ENCODE measurements at places on chromosomes 2 and 18.

DNA sequence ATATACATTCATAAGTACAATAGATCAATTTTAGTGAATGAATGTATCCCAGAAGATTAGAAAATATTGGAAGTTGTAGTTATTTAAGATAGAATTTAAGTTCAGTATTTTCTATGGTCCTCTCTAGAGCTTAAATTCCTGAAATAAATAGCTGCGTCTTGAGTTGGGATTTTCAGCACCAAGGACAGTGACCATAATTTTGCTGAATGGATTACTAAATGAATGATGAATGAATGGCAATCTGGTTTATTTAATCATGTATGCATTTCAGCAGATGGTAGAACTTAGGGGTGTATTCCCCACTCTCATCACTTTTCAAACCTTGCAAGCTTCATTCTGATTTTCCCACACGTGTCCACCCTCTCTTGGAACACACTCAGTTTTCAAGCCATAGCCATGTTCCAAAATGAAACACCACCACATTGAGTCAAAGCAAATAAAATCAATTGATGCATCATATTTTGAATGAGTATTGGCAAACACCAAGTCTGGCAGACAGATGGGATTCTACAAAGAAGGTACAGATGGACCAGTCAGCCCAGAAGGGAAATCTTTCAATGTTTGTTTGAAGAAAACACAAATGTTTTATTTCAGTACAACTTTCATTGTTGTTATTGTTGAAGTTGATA is 362.2 kb upstream of the NXPH2 start:
- DNase-seq: no peak

DNA sequence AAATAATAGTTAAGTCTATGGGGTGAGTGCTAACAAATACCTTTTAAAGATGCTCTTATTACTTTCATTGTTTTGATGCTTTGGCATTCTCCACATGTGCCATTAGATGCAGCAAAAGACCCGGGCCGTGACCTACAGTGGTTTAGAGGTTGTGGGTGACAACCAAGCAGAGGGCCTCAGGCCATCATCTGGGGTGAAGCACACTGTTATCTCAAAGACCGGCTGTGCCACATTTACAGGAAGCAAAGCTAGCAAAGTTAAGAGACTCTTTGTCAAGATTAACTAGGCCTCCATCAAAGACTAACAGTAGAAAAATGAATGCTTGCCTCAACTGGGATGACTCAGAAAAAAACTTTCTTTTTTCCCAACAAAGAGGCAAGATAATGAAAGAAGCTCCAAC is 695.3 kb downstream of the SATB2 start:
- DNase-seq: no peak

GRCh38 chr2:240499309-240500301 is 58.2 kb downstream of the ANKMY1 start:
- no peak for DNase-seq

DNA sequence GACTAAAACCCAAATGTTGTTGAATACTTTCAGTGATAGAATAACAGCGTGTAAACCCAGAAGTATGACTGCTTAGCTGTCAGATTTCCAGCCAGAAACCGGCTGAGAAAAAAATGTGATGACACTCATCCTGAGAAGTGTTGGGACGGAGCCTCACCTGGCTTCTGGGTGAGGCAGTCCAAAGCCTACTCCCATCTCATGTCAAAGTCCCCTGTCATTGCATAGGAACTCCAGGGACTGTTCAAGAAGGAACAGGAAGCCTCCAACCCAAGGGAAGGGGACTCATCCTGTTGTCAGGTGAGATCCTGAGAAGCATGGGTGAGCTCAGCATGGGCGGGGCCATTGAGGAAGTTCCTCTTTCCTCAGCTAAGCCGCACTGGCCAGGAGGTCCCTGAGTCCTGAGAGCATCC is 11.3 kb upstream of the CHRNA1 start:
- DNase-seq: no peak

DNA sequence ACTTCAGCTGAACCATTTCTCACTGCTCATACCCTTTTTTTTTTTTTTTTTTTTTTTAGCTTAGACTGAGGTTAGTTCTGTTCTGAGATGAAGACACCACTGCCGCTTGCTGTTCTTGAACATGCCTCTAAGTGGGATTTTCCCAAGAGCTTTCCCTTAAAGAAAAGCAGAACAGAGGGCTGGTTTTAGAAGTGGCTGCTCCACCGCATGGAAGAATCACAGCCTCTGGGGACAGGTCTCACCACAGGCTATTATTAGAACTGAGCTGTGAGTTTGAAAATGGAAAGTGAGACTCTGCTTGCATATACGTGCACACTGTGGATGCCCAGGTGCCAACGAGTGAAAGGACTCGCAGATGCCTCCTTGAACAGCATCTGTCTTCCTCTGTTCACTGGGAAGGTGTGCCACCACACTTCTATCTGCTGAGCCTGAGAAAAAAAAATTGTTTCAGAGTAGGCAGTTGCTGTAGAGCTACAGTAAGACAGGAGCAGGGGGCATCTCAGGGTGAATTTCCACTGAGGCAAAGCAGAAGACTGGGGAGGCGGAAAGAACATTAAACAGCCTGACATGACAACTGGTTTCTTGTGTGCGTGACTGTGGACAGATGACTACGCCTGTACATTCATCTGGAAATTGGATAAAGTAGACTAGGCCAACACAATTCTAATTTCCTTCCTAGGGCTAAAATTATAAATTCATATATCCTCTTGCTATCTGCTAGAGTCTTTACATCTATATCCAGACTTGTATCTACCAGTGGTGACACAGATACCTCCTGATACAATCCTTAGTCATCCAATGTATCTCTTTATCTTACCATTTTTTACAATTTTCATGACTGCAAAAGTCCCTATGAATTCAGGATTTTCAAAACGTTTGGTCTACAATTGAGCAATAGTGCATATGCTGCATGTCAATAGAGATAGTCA is 1045.7 kb upstream of the CELF4 start:
- DNase-seq: no peak

DNA sequence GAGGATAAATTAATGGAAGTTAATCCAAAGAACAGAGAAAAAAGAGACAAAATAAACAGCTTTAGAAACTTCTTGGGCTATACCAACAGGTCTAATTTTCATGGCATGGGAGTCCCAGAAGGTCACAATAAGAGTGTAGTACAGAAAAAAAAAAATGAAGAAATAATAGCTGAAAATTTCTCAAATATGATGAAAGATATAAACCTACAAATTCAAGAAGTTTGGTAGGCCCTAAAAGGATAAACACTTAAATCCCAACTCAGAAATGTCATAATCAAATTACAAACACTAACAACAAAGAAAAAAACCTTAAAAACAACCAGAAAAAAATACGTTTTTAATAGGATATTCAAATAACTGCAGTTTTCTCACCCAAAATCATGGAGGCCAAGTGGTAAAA is 229.3 kb upstream of the ZEB2 start:
- no peak for DNase-seq

GRCh38 chr18:5518899-5519371 is 24.9 kb downstream of the EPB41L3 start:
- no peak for DNase-seq

DNA sequence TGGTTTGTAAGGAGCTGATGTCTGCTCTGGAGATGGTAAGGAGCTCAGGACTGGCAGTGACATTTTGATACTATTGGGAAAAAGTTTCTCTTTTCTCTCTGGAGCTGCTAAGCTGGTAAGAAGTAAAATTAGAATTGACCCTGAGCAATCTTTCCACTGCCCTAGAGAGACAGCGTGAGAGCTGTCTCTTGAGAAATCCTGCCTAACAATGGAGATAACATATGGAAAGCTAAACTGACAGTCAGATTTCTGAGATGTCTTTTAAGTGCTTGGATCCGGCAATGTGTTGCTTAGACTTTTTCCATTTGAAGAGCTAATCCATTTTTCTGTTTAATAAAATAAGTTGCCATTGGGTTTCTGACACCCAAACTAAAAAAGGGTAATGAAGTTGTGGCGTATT is 302.4 kb downstream of the KCNS3 start:
- DNase-seq: no peak

DNA sequence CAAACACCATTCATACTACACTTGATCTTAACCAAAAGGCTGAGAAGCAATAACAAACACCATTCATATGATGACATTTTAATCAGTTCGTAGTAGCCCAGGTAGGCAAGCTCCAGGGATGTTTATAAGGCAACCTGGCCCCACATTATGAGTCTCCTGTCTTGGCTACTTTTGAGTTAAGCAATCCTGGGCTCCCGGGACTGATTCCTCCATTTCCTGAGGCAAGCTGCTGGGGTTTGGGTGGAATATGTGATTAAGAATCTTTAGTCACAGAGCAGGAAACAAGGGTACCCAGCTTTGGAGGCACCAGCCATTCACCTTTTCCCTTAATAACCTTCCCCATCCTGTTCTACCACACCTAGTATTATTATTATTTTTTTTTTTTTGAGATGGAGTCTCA is 24.5 kb upstream of the SPRED2 start:
- DNase-seq: no peak

GRCh38 chr18:45521777-45522176 is 93.5 kb upstream of the SLC14A2 start:
- DNase-seq: no peak

GRCh38 chr2:15846626-15847025 is 93.7 kb upstream of the MYCN start:
- no peak for DNase-seq

GRCh38 chr18:45538444-45538843 is 76.8 kb upstream of the SLC14A2 start:
- DNase-seq: no peak

- DNase-seq: no peak
Observed at GRCh38 chr2:103739186-103739585, 977.4 kb downstream of the TMEM182 start.

DNA sequence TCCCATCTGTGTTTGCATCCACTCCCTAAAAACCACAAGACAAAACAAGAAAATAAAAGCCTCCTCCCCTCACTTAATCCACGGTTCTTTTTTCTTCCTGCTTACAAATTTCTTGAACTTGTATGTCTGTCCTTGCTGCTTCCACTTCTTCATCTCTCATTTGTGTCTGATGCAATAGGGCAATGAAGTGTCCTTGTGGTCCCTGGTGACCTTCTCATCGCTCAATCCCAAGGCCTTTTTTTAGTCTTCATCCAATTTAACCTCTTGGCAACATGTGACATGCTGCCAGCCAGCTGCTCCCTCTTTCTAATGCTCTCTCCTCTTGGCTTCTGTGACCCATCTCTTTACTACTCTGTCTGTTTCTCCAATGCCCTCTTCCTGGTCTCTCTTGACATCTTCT is 87.6 kb downstream of the SEMA4F start:
- no peak for DNase-seq

GRCh38 chr18:53241161-53241560 is 901.2 kb downstream of the DCC start:
- DNase-seq: no peak

- DNase-seq: no peak
Observed at GRCh38 chr2:38016219-38016618, 59.7 kb downstream of the CYP1B1 start.

DNA sequence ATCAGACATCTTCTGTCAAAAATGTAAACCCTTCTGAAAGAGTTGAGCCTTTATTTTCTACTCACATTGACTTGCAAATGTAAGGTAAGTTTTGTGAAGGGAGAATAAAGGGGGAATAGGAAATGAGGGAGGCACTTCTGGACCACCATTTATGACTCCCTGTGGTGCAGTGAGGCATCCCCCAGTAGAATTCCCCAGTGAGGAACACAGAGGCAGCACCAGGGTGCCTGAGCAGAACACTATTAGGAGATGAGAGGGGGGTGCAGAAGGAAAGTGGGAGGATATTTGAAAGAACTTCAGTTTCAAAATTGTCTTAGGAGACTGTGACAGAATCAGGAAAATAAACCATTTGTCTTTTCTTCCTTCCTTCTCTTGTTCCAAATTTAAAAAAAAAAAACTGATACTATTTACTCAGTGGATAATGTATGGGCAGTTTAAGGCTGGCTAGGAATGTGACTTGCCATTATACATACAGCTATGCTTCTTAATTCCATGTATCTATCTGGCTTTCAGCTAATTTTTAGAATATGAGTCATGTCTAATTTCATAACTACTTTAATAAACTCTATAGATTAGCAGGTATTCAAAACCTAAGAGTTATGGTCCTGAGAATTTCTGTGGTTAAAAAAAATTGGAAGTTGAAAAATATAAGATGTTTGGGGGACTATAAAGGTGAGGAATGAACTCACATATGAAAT is 478.1 kb upstream of the CHAC2 start:
- DNase-seq: no peak

- DNase-seq: no peak
Observed at GRCh38 chr2:126506786-126507185, 149.2 kb upstream of the GYPC start.

DNA sequence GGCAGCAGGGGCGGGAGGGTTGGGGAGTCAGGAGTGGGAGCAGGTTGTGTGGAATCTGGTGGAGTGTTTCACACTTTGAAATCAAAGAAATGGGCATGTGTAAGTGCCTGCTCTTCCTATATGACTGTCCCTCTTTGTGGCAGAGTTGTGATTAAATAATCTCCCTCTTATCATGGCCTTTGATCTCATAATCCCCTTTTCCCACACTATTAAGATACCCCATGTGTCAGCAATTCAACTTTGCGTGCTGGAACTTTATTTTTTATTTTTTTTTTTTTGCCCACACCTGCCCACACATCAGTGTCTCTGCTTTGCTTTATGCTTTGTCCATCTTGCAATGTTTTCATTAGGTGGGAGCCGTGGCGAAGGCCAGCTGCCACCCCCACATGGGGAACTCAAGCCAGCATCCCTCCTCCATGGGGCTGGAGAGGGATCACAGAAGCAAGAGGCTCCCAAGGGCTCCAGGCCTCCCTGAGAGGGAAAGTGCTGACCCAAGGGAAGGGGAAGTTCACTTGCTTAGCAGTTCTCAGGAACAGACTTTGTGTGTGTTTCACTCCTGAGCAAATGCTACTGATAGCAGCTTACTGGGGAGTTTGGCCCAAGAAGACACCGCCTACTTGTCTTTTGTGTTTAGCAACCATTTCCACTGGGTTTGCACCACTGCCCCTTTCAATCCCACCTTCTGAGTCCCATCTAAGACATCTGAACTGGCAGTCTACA is 243.4 kb downstream of the BCL11A start:
- DNase-seq: no peak

DNA sequence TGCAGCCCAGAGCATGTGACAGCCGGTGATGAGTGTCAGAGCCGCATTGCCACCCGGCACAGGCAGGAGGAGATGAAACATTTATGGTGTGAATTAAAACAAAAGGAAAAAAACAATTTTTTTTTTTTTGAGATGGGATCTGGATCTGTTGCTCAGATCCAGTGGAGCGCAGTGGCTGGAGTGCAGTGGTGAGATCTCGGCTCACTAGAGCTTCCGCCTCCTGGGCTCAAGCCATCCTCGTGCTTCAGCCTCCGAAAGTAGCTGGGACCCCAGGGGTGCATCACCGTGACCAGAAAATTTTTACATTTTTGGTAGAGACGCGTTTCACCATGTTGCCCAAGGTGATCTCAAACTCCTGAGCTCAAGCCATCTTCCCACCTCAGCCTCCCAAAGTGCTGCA is 182.1 kb upstream of the SALL3 start:
- DNase-seq: no peak

GRCh38 chr2:205754924-205755321 is 72.6 kb downstream of the NRP2 start:
- no peak for DNase-seq

- no peak for DNase-seq
Observed at GRCh38 chr2:26284132-26284531, 39.4 kb downstream of the HADHB start.

Measured in NCI-H510A (cell line).